ENCODE measurements at places on chromosomes 16 and 17. TPM values are rescaled to one million over a fixed set of nuclear protein-coding genes. Genes with fewer than 3 reads are reported as not detected.

GRCh38 chr17:4893721-4894560, 5.4 kb upstream of the C17orf107 start:
- DNase-seq = no peak

GRCh38 chr16:28606291-28607115, 3.3 kb downstream of the SULT1A1 start:
- DNase-seq = no peak

DNA sequence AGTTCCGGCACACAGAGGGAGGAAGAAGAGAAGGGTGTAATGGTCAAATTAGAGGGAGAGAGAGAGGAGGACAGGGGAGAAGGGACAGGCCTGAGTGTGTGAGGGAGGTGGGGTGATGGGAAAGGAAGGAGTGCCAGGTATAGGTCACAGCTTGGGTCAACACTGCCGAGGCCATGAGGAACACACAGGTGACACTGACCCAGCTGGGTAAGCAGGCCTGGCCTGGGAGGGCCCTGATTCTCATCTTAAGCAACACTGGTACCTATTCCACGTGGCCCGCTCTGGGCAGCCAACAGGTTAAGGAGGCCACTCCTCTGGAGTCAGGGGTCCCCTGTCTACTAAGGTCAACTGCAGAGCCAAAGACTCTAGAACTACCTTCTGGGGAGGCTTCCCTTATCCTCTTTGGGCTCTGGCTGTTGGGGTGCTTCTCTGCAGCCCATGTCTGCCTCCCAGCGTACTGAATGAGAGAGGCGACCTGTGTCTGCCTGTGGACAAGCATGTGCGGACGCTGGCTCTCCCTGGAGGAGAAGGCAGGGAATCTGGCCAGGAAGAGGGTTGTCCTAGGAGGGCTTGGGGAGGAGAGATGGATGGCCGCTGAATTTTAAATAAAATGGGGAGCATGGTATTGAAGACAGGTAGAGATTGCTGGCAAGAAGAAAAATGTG, 57.6 kb downstream of the RGS9 start:
- no peak for DNase-seq

DNA sequence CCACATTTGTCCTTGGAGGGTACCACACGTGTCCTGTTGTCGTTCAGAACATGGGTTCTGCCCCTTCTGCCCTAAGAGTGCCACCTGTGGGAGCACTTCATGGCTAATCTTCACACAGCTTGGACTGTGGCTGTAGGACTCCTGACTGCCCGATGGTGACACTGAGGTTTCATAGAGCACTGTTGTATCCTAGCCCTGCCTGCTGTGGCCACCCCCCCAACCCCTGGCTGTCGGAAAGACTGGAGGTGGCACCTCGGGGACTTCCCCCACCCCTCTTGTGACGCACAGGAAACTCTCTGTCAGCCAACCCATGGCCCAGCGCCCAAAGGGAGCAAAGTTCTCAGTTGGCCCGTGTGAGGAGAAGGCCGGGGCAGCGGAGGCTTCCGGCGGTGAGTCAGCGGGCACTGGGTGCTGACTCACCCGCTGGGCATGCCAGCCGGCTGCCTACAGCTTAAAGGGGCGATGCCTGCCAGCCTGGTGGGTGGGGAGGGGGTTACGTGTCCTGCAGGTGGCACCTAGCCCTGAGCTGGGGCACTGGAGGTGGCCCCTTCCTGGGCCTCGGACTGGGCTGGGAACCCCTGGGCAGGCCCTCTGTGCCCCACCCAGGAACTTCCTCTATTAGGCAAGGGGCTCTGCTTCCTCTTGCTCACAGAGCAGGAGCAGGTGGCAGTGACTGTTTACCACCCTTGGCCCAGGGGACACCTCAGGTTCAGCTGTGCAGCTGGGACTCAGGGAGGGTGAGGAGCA, 3.4 kb downstream of the MAP2K3 start:
- peak; percentile 98 for DNase-seq

Gene SPATA32
- 0.21 TPM for total RNA-seq

Gene FOXN1
- not detected for total RNA-seq

DNA sequence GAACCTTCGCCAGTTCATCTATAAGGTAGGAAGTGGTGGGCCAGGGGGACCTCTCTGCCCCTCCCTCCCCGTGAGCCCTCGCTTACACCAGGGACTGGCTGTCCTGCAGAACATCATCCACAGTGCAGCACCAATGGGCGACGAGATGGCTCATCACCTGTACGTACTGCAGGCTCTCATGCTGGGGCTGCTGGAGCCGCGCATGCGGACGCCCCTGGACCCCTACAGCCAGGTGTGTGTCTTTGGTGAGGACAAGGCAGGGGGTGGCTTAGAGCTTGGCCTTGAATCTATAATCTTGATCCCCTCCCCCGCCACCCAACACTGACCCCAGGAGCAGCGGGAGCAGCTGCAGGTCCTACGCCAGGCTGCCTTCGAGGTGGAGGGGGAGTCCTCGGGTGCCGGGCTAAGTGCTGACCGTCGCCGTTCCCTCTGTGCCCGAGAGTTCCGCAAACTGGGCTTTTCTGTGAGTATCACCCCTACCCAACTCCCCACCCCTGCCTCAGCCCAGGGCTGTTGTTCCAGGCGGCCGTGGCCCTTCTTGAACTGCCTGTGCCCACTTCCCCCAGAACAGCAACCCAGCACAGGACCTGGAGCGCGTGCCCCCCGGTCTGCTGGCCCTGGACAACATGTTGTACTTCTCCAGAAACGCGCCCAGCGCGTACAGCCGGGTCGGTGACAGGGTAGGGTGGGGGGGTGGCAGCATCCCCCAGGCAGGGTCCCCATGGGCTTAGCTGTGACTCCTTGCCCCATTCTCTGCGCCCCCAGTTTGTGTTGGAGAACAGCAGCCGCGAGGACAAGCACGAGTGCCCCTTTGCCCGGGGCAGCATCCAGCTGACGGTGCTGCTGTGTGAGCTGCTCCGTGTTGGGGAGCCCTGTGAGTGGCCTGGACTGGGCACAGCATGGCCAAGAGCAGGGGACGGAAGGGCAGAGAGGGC, 2.7 kb downstream of the ELMO3 start:
- DNase-seq = no peak

DNA sequence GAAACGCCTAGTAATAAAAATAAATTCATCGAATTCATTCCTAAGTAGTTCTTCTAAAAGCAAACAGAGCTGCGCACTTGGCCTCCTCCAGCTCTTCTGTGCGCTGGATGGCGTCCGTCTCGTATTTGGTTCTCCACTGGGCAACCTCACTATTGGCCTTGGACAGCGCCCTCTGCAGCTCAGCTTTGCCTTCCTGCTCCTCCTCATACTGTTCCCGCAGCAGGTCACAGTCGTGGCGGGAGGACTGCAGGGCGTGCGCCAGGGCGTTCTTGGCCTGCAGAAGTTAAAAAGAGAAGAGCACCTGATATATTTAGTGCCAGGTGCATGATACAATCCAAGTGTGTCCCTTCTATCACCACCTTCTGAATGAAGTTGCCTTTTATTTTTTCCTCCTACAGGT, 21.8 kb downstream of the MYH3 start:
- no peak for DNase-seq

Gene RTN4RL1
- total RNA-seq = 1.3 TPM

Gene GPR179
- total RNA-seq = not detected

Gene GDE1
- 87.7 TPM for total RNA-seq

DNA sequence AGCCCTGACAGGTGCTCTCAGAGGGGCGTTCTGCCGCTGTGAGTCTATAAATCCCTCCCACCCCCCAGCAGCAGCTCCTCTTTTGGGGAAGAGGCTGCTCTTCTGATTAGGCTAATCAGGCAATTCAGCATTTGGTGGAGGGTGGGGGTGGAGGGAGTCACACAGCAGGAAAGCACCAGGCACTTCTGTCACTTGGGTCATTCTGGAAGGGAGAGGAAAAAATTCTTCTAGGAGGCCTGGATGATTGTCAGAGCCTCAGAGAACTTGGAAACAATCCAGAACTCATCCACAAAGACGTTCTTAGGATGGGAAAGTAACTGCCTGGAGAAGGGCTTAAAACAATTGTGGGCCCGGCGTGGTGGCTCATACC, 7.3 kb upstream of the SSTR2 start:
- DNase-seq = no peak

GRCh38 chr16:81571175-81571574, 126.6 kb downstream of the CMIP start:
- DNase-seq = no peak

DNA sequence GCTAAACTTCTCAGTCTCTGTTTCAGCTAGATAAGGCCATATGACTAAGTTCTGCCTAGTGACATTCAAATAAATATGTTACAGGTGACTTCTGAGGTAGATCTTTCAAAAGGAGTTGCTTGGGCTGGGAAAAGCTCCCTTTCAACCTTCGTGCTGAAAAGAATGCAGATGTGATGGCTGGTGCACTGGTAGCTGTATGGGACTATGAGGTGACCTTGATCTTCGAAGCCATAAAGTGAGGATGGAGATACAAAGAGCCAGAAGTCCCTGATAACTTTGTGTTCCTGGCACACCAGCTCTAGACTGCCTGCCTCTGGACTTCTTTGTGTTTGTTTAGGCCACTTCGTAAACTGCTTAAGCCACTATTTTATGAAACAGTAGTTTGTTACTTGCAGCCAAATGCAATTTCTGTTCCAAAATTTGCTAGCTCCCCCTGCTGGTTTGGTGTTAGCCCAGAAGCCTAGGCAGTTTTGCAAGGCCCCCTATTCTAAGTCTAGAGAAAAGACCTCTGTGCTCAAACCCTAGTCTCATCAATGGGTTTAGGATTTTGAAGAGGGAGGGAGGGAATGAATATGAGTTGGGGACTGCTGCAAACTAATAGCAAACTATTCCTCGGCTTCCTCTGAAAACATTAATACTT, 23.3 kb upstream of the ERCC4 start:
- no peak for DNase-seq

- DNase-seq = peak; percentile 41
These were observed 252.3 kb downstream of the SNX29 start for GRCh38 chr16:12228602-12229499.

GRCh38 chr16:73610605-73611156, 562.8 kb upstream of the ZFHX3 start:
- DNase-seq = no peak

Gene TPSAB1
- total RNA-seq = not detected

GRCh38 chr17:74712756-74713155, at the start of gene CD300LF:
Gene CD300LF (minus strand): TSS chr17:74712923. CDS start chr17:74712866, 57 bp downstream.
- no peak for DNase-seq

DNA sequence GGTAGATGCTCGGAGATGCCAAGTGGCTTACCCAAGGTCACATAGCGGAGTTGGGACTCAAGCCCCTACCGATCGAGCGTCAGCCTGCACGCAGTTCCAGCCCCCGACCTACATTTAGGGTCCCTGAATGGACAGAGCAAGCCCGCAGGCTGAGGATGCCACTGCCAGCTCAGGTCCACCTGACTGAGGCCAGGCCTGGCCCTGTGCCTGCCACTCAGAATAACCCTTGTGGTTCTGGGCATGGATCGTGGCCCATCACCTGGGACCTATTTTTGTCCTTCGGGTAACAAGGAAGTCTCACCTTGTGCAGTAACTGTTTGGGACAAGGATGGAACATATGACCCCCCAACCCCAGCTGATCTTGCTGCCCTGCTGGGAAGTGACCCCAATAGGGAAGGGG, 17.1 kb downstream of the CDH16 start:
- no peak for DNase-seq

Gene TMIGD1
- total RNA-seq = not detected

Gene CFAP119
- 11.0 TPM for total RNA-seq

- DNase-seq = no peak
These were observed 5.5 kb downstream of the BIRC5 start for GRCh38 chr17:78219396-78220150.

- no peak for DNase-seq
These were observed 61.4 kb upstream of the ARHGAP44 start for GRCh38 chr17:12727881-12728280.

GRCh38 chr16:28052274-28053128, 11.0 kb downstream of the GSG1L start:
- no peak for DNase-seq

GRCh38 chr17:81843713-81844326, 9.0 kb upstream of the PPP1R27 start:
- DNase-seq = no peak

Gene KIAA0753
- total RNA-seq = 6.6 TPM

Gene NHLRC4
- 0.43 TPM for total RNA-seq

Gene NSRP1
- 5.0 TPM for total RNA-seq

DNA sequence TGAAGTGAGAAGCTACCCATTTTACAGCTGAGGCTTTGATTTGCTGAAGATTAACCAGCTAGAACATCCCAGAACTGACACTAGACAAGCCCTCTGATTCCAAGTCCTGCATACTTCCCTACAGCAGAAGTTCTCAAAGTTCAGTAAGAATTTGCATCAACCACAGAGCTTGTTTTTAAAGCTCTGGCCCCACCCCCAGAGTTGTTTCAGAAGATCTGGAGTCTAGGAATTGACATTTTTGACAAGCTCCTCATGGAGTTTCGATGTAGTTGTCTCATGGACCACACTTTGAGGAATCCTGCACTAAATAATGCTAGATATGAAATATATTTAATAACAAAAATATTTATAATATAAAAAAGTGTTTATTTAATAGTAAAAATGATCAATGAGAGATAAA, 120.3 kb upstream of the ADAMTS18 start:
- DNase-seq = no peak

Gene MYH2
- total RNA-seq = not detected
